ENCODE measurements at places on chromosomes 4 and X.
A peak's percentile ranks its signal among the peaks of the same experiment; 100 is the strongest.

GRCh38 chrX:42846741-42847140 lies 68.8 kb upstream of the PPP1R2C start:
- H3K4me3 ChIP-seq, result no peak overlapping the region
- no peaks in the 10 kb centered on the region for H3K36me3 ChIP-seq
- no peaks in the 10 kb centered on the region for H3K4me1 ChIP-seq
- H3K27ac ChIP-seq, result no peak overlapping the region

GRCh38 chr4:119299260-119299671 lies 22.7 kb downstream of the FABP2 start:
- H3K36me3 ChIP-seq, result no peaks in the 10 kb centered on the region
- H3K4me1 ChIP-seq, result no peaks in the 10 kb centered on the region
- peak; percentile 56 for DNase-seq
- H3K4me3 ChIP-seq, result peak overlapping the region; percentile 97
- no peaks in the 10 kb centered on the region for H3K27me3 ChIP-seq
- H3K27ac ChIP-seq, result no peak overlapping the region

GRCh38 chr4:921830-922331 lies 10.2 kb downstream of the GAK start:
- no peak overlapping the region for H3K27ac ChIP-seq
- no peak overlapping the region for H3K4me3 ChIP-seq
- H3K4me1 ChIP-seq, result no peaks in the 10 kb centered on the region

DNA sequence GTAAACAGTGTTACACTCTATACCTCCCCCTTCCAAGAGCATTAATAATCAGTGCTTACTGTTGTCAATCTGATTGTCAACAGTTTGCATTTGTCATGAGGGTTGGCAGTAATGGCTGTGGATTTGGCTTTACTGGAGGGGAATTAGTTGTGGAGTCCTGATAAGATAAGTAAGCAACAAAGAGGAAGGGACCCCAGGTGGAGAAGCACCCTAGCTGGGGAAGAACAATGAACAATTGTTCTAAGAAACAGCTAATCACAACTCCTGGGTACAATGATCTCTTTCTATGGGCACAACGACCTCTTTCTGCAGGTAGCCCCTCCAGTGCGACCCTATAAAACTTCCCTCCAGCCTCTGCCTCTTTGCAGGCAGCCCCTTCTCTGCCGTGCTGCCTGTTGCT lies 53.2 kb upstream of the CDKN2AIP start:
- no peak overlapping the region for H3K4me3 ChIP-seq
- H3K27ac ChIP-seq, result no peak overlapping the region
- peaks cover 5% of the 10 kb centered on the region for H3K4me1 ChIP-seq
- no peaks in the 10 kb centered on the region for H3K36me3 ChIP-seq

DNA sequence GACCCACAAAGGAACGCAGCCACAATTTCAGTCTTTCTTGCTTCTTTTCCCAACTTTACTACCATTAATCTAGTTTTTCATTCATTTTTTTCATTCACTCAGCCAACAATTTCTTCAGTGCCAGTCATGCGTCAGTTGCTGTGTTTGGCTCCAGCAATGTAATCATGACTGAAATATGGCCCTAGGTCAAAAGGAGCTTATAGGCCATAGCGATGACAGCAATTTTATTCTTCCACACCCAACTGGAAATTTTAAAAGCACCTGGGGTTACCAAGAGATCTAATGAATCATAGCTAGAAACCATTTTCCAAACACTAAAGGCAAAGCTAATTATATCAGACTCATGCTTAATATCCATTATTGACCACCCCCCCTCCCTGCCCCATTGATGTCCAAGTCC lies 29.8 kb upstream of the C1QTNF7 start:
- no peak overlapping the region for H3K4me3 ChIP-seq
- no peaks in the 10 kb centered on the region for H3K36me3 ChIP-seq
- no peaks in the 10 kb centered on the region for H3K4me1 ChIP-seq
- H3K27ac ChIP-seq, result no peak overlapping the region

DNA sequence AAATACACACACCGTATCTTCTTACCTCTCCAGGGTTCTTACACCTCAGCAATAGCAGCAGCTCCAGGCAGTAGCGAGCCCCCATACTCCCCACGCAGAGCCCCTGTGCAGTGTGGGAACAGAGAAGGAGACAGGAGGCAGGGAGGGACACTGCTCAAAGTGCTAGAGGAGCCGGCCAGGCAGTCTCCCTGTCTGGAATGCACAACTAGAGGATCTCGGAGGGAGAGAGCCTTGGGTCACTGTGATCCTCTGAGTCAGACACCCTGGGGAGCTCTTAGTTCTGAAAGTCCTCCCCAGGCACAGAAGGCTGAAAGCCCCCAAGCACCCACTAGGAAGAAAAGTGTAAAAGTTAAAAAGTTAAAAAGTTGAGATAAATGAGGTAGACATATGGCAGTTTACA lies 16.0 kb downstream of the AMELX start:
- H3K27ac ChIP-seq, result no peak overlapping the region
- H3K4me3 ChIP-seq, result no peak overlapping the region
- no peaks in the 10 kb centered on the region for H3K27me3 ChIP-seq
- no peaks in the 10 kb centered on the region for H3K36me3 ChIP-seq

- no peak overlapping the region for H3K4me3 ChIP-seq
- H3K36me3 ChIP-seq, result no peaks in the 10 kb centered on the region
- no peak overlapping the region for H3K27ac ChIP-seq
- DNase-seq, result no peak
- no peaks in the 10 kb centered on the region for H3K4me1 ChIP-seq
These were observed 1098.5 kb upstream of the LCORL start for GRCh38 chr4:19119904-19120560.

- no peaks in the 10 kb centered on the region for H3K36me3 ChIP-seq
- no peak overlapping the region for H3K27ac ChIP-seq
- no peak overlapping the region for H3K4me3 ChIP-seq
- H3K4me1 ChIP-seq, result no peaks in the 10 kb centered on the region
- no peaks in the 10 kb centered on the region for H3K27me3 ChIP-seq
These were observed 30.2 kb downstream of the PNMA6A start for GRCh38 chrX:153102418-153102817.

DNA sequence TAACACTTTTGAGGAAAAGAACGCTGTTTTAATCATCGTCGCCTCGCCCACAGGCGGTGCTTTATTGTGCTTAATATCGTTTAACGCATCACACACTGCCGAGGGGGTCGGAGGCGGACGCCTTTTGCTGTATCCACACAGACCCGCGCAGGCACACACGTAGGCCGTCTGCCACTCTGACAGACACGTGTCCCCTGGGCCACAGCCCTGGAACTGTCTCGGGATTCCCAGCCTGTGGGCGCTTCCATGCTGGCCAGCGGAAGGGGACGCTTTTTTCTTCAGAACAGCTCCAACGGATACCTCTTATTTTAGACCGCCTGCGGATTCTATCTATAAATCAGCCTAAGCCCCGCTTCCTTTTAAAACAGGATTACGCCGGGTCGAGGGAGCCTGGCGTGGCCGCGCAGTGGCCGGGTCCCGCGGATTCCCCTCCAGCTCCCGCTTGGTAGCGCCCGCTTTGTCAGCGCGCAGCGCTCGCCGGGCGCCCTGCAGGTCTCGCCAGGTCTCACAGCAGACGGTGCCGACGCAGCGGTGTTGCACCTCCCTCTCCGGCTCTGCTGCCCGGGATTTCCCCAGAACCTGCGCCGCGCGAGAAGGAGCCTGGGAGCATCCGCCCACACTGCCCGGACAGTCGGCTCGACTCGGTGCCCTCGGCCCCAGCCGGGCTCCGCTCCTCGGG lies at the start of gene NOCT:
Gene NOCT, plus strand, starts transcription at position 513 of the 679 bp plus-strand sequence. CDS start 201 bp downstream, outside the sequence.
- peaks cover 20% of the 10 kb centered on the region for H3K4me1 ChIP-seq
- peak; percentile 97 for DNase-seq
- peak within 1 kb of the TSS; percentile 89 for H3K27ac ChIP-seq
- H3K36me3 ChIP-seq, result peaks cover 2% of the 10 kb centered on the region
- peak within 1 kb of the TSS; percentile 77 for H3K4me3 ChIP-seq

- H3K27me3 ChIP-seq, result no peaks in the 10 kb centered on the region
- no peak overlapping the region for H3K27ac ChIP-seq
- no peaks in the 10 kb centered on the region for H3K4me1 ChIP-seq
- DNase-seq, result no peak
- H3K4me3 ChIP-seq, result no peak overlapping the region
- H3K36me3 ChIP-seq, result no peaks in the 10 kb centered on the region
These were observed 28.2 kb downstream of the UVSSA start for GRCh38 chr4:1375051-1375721.

- H3K27ac ChIP-seq, result no peak overlapping the region
- DNase-seq, result no peak
- H3K27me3 ChIP-seq, result no peaks in the 10 kb centered on the region
These were observed 27.8 kb downstream of the SNX25 start for GRCh38 chr4:185237175-185237574.
